ENCODE measurements at places on chromosomes 16 and 17. TPM values are rescaled to one million over a fixed set of nuclear protein-coding genes. Genes with fewer than 3 reads are reported as not detected.

The FOXN1 gene
- 0.05 TPM for total RNA-seq

The POLR2A gene
- 78.6 TPM for total RNA-seq

The FAM20A gene
- total RNA-seq: not detected

The SPATA22 gene
- not detected for total RNA-seq

The TBC1D3I gene
- 0.10 TPM for total RNA-seq

The KRT15 gene
- 2.5 TPM for total RNA-seq
